Left lung (tissue), 14 donors: ENCODE measurements at places on chromosomes 6 and 20. TPM values are rescaled to one million over a fixed set of nuclear protein-coding genes. Genes with fewer than 3 reads are reported as not detected.

DNA sequence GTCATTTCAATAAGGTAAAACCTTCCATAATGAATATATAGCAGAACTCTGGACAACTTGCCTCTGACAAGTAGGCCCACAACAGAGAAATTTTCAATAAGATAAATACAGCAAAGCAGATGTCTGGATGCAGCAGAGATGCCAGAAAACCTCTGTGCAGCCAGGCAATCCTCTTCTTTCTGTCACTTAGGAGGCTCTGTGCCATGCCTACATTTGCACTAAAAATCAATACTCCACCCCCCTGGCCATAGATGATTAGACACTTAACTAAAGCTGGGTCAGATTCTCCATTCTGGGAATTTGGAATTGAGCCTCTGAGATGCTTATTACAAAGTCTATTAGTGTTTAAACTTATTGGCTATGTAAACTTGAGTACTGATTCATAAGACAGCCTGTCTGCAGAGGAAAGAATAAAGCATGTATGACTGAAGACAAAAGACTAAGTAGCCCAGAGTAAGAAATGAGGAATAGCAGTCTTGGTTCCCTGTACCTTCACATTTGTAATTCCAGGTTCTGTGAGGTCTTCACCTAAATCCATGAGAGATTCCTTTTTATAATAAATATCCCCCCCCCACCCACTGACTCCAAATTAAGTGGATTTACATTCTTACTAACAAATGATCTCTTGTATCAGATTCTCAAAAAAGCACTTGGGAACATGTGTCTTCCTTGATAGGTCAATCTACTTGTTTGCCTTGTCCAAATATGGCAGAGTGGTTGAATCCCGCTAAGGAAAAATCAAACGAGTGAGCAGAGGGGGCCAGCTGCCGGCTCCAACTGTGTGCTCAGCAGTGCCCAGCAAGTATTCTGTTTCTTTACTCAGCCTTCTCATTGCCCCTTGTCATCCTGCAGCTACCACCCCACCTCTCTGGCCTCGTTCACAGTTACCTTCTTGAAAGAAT lies 20.4 kb downstream of the MAN1A1 start:
- DNase-seq, result no peak

- no peak for DNase-seq
Measured at GRCh38 chr6:77487808-77488425, 24.6 kb upstream of the HTR1B start.

Gene LRRC73
- polyA plus RNA-seq, result 0.74 TPM

Gene HLA-B
- polyA plus RNA-seq, result 311 TPM

GRCh38 chr6:3879194-3879952 lies 30.2 kb downstream of the FAM50B start:
- no peak for DNase-seq

GRCh38 chr6:157330831-157331230 lies 7.5 kb upstream of the TMEM242 start:
- DNase-seq, result no peak
